ENCODE measurements at places on chromosomes 4 and X.
A peak's percentile ranks its signal among the peaks of the same experiment; 100 is the strongest.

DNA sequence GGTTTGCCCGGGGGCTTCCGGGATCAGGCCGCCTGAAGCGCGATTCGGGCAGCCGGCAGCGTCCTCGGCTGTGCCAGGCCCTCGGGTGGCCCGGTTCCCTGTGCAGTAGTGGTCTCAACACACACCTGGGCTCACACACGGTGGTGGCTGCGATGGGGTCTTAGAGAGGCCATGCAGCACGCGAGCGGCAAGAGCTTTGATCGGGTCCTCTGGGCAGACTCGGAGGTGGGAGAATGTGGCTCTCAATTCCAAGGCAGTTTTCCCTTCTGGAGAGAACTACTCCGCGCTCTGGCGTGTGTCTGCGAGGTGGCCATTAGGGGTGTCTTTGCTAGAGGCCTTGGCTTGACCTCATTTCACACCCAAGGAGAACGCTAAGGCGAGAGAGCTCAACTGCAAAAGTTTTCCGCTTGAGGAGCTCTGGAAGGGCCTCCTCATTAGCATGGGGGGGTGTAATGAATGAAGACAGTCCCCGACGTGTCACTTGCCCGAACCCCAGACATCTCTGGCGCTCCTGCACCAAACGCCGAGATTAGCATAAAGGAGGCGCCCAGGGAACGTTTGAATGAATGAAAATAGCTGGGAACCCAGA lies 771 bp upstream of the RBPJ start:
- no peak for DNase-seq

DNA sequence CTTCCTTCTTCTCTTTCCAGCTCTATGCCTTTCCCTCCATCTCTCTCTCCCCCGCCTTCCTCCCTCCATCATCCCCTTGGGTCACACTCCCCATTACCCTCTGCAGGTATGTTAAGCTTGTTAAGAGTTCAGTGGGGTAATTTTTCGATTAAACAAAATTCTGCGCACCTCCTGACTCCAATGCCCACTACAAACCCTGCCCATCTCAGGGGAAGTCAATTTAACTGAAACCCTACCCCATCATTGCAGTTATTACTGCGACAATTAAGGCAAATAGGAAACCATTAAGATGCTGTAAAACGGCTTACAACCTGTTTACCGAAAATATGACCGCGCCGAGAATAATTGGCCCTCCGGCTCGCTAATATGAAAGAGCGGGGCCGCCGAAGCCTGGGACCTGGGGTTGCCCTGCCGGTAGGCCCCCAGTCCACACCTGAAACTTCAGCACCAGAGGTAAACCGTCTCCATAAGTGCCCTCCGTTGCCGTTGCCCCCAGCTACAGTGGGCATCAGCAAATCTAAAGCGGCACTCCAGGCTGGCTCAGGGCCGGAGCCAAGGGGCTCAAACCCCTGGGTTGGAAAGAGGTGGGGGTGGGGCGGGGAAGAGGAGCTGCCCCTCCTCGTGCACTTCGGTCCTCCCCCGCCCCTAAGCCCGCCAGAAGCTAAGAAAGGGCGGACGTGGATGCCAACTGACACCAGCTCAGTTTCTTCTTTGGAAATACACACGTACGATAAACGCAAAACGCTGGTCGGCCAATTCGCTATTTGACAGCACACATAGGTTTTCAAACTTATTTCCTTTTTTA lies 4.8 kb downstream of the ARX start:
- no peak for DNase-seq

- DNase-seq: no peak
Measured at GRCh38 chrX:50115973-50116372, 84.8 kb downstream of the AKAP4 start.

DNA sequence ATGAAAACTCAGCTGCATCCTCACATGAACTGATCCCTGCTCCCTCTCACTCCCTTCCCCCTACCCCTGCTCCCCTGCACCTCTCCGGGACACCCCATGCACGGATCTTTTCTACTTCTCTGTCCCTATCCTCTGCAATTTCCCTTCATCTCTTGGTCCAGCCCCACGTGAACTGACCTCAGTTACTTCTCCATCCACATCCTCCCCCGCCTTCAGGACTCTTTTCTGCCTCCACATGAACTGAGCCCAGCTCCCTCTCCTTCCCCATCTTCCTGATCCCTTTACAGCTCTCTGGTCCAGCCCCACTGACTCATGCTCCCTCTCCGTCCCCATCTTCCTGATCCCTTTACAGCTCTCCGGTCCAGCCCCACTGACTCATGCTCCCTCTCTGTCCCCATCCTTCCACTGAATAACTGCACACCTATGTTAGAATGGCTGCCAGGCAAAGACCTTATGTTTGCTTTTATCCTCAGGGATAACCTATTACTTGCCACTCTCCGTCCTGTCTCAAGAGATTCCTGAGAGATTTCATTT lies 5.6 kb downstream of the CETN2 start:
- no peak for DNase-seq

DNA sequence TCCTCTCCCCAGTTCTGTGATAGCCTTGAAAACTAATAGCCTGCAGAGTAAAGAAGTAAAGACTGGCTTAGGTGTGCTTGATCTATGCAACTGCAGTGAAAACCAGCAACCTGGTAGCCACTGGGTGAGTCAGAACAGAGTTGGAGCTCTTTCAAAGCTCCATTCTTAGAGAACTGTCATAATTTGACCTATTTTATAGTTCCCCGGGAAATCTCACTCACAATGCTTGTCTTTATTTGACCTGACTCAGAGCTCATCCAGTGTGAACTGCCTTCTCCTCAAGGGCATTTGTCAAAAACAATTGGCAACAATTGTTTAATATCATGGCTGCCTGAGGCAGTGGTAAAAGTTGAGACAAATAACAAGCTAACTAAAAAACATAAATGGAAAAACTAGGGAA lies 213.0 kb upstream of the NHS start:
- DNase-seq: no peak

GRCh38 chr4:35643661-35644060 lies 600.7 kb downstream of the ARAP2 start:
- DNase-seq: no peak

DNA sequence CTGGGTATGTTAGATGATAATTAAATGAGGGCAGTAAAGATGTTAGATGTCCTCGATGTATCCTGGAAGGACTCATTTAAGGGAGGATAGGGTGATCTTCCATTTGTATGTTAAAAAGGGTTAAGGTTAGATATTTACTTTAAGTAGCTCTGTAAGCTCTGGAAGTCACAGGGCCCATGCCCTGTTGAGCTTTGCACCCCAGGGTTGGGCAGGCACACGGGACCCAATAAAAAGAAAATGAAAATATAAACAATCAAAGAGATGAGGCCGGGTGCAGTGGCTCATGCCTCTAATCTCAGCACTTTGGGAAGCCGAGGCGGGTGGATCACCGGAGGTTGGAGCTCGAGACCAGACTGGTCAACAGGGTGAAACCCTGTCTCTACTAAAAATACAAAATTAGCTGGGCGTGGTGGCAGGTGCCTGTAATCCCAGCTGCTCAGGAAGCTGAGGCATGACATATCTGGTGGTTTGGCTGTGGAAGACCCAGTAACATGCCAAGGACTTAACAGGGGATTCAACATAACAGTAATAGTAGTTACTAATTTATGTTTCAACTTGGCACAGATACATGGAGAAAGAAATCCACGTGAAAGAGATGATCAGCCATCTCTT lies 16.9 kb upstream of the PHEX start:
- DNase-seq: no peak

DNA sequence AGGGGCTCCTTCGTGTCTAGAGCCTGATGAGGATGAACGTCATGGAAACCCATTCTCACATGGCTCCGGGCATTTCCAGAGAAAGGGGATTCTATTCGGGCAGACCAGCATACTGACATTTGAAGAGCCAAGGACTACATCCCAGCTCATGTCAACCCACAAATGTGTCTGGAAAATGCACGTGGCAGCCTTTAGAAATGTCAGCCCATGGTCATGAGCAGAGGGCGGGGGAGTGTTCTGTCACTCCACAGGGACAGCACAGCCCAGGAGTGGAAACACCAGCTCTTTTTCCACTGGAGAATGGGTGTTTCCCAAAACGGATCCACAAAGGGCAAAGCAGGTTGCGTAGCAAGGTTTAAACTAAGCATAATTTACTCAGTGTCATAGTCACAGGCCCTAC lies 207.0 kb downstream of the BCOR start:
- no peak for DNase-seq

GRCh38 chrX:71992711-71993110 lies 82.1 kb downstream of the NHSL2 start:
- no peak for DNase-seq

GRCh38 chr4:74608151-74608949 lies 163.4 kb downstream of the AREG start:
- DNase-seq: no peak

DNA sequence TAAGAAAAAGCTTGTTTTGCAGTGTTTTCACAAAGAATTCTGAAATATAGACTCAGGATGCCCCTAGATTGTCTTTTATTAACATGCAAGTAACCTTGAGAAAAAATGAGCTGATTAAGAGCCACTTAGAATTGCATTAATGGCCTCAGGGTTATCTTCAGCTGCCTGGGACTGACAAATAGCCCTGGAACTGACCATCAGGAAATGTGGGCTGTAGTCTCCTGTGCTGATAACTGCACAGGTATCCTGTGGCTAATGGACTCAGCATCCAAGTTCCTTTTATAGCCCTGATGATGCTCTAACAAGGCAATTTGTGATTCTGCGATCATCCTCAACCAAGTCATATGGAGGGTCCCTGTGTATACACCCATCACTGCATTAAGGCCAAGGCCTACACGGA lies 17.0 kb downstream of the CA5B start:
- DNase-seq: no peak

DNA sequence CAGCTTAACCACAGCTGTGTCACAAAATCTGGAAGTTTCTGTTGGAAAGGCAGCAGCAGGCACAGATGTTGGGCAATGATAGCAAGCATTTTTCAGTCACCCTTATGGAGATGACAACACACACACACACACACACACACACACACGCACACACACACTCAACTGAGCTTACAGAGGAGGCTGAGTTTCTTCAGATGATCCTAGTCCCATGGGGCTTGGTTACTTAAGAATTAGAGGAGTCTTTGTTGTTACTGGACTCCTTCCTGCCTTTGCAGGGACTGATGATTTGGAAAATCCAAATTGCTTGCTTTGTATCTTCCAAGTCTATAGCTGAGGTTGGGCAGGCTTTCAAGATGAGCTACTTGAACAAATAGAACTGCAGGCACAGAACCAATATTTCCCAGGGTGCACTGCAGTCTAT lies 740.1 kb upstream of the PITX2 start:
- peak; percentile 90 for DNase-seq

DNA sequence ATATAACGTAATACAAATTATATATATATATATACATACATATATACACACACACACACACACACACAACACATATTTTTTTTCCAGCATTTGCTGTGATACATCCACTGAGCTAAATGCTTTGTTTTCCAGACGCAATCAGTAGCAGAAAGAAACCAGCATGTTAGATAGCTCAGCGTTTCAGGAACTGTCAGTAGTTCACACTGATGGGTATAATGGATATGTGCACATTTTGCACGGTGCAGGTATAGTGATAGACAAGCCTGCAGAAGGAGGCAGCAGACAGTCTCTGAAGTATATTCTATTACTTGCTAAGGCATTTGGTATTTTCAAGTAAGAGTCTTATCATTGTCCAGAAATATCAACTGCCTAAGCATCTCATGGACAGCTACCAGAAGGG lies 741.6 kb upstream of the HS3ST1 start:
- DNase-seq: no peak

- no peak for DNase-seq
Measured at GRCh38 chr4:153318696-153319320, 25.7 kb upstream of the MND1 start.

GRCh38 chrX:6761251-6761650 lies 226.3 kb upstream of the VCX3A start:
- no peak for DNase-seq

DNA sequence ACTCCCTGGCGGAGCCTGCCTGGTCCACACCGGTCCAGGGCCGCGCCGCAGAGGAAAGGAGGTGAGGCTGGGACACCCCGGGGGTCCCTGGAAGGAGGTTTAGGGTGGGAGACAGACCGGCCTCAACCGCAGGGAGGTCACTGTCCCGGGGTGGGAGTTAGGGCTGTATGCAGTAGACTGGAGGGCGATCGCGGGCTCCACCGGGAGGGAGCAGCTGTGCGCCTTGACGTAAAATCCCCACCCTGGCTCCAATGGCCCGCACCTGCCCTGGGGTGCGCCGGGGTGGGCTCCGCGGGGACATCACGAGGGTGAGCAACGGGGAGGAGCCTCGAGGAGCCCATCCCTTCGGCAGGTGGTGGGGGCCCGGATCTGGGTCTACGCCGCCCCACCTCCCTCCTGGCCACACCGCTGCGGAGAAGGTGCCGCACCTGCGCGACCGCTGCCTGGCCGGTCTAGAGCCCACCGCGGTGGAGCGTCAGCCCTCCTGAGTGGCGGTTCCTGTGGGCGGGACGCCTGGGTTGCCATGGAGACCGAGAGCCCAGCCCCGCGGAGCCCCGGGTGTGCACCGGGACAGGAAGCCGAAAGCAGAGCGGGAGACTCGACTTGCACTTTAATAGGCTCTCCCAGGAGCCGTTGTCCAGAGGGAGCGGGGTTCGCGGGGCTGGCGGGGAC lies 105.1 kb downstream of the ADRA2C start:
- DNase-seq: no peak

- DNase-seq: no peak
Measured at GRCh38 chr4:159787901-159788300, 685.0 kb downstream of the RAPGEF2 start.

GRCh38 chrX:119398974-119399771 lies at the start of gene SLC25A43:
SLC25A43 (plus strand) TSS chrX:119399336; CDS start chrX:119399404, 68 bp downstream.
- no peak for DNase-seq

GRCh38 chrX:47430925-47431324 lies 52.1 kb downstream of the ZNF41 start:
- DNase-seq: no peak

GRCh38 chr4:2217726-2218125 lies 24.2 kb downstream of the HAUS3 start:
- DNase-seq: no peak

DNA sequence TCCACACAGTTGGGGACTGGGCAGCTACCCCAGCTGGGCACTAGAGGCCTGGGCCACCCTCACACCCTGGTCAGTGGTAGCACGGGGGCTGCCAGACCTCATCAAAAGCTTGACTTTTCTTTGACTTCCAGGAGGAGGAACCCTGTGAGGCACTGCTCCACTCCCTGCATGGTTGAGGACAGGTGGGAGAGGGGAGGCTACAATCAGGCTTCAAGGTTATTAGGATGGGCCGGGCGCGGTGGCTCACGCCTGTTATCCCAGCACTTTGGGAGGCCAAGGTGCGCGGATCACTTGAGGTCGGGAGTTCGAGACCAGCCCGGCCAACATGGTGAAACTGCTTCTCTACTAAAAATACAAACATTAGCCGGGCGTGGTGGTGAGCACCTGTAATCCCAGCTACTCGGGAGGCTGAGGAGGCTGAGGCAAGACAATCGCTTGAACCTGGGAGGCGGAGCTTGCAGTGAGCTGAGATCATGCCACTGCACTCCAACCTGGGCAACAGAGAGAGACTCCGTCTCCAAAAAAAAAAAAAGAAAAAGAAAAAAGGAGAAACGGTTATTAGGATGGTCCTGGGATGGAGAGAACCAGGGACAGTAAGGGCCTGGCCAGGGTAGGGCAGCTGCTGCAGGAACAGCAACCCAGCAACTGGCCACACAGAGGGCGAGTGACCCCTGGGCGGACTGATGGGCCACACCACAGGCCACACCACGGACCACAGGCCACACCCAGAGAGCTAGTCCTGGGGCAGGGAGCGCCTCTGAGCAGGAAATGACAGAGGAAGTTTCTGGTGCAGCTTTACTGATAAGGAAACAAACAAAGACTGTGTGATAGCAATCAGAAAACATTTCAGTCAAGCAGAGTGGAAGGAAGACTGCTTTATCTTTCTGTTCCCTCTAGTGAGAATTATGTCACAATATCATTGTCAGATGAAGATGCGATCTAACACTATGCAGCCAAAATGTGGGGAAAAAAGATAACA lies 20.5 kb upstream of the OPN1LW start:
- no peak for DNase-seq

All from fibroblast of skin of left biceps (primary cell).